Stimulated activated CD8-positive, alpha-beta memory T cell treated with anti-CD3 and anti-CD28 coated beads, Interleukin-7, amount 100 ng/mL, for 24 hours (primary cell): ENCODE measurements at places on chromosomes 11 and 22.

- DNase-seq, result no peak
Measured at GRCh38 chr11:81658722-81659121, 1074.9 kb downstream of the FAM181B start.

GRCh38 chr11:75170516-75171201, 19.8 kb downstream of the SLCO2B1 start:
- no peak for DNase-seq

- no peak for DNase-seq
Measured at GRCh38 chr11:9139628-9140357, 48.4 kb upstream of the SCUBE2 start.

DNA sequence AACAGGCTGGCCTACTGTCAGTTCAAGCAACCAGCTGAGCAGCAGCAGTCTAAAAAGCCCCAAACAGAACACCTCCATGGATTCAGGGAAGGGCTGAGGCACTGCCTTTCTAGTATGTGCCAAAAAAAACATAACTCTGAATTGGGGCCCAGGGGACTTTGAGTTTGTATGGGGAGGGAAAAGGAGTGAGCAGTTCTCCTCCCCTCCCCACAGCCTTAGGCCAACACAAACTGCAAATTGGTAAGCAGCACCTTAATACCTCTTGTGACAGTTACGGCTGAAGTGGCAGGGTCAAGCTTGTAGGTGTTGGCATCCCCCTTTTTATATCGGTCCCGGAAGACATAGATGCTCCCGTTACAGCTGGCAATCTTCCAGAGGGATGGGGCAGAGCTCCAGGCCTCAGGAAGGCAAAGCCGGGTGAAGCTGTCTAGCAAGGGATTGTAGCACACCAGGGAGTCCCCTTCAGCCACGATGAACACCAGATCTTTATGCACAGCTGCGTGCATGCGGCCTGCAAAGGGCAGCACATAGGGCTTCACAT, 6.0 kb downstream of the KBTBD4 start:
- DNase-seq, result no peak

DNA sequence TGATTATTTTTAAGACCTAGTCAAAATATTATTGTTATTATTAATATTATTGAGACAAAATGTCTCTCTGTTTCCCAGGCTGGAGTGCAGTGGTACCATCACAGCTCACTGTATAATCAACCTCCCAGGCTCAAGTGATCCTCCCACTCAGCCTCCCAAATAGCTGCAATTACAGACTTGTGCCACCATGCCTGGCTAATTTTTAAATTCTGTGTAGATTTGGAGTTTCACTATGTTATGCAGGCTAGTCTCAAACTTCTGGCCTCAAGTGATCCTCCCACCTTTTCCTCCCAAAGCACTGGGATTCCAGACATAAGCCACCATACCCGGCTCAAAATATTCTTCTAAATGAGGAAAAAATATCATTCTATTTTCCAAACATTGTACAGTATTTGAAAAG, 37.0 kb downstream of the SLC36A4 start:
- no peak for DNase-seq

GRCh38 chr22:43338766-43339345, 4.3 kb downstream of the SCUBE1 start:
- no peak for DNase-seq

GRCh38 chr22:18985780-18986179, 49.7 kb upstream of the PRODH start:
- DNase-seq, result no peak

GRCh38 chr11:95566211-95566610, 223.4 kb downstream of the FAM76B start:
- no peak for DNase-seq

DNA sequence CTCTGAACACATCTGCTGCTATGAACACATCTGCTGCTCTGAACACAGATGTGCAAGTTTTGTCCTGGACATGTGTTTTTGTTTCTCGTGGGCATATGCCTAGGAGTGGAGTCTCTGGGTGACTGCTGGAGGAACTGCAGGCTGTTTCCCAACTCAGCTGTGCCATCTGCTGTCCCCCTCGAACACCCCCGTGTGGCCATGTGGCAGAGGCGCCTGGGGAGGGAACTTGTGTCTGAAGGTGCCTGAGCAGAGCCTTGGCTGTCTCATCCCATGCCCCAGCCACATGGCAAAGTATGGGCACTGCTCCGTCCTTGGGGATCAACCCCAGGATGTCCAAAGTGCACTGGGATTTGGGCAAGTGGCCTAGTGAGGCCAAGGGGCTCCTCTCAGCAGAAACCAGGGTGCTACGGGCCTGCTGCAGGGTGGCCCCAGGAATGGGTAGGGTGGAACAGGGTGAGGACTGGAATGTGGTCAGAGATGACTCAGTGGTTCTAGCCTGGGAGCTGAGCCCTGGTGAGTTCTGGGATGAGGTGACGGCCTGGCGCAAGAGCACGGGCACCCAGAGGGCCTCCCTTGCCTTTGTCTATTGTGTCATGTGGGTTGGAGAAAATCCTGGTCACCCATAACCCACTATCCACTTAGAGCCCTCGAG, 14.7 kb downstream of the GATD1 start:
- DNase-seq, result no peak

GRCh38 chr11:34251589-34251980, 106.2 kb downstream of the ABTB2 start:
- no peak for DNase-seq

DNA sequence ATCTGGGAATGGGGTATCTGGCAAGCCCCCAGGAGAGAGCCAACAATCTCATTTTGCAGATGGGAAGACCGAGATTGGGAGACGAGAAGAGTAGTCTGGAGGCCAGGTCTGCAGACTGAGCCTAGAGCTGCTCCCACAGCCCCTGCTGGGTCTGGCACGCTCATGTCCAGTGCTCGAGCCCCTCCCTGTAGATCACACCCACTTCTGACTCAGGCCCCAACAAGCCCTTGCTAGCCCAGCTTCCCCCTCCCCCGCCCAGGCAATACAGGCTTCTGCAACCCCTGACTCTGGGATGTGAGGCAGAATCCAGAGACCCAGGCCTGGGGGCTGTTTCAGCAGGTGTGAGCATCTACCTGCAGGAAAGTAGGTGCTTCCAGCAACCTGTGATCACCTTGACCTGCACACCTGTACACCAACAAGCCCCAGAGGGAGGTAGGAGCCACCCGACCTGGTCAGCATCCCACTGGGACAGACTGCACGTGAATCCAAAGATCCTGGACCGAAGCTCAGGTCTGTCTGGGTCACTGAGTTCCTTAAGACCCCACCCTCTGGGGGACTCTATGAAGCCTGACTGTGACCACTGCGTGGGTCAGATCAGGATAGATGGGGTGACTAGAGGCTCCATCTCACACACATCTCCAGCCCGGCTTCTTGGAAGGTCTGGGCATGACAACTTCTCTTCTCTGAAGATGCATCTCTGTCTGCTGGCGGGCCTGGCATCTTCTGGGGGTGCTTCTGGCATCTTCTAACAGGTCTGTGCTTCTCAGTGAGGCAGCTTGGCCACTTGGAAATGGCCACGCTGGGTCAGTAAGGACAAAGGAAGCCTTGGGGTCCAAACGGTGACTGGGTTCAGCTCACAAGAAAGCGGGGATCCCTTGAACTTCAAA, 29.3 kb downstream of the LINC01488 start:
- no peak for DNase-seq

- no peak for DNase-seq
Measured at GRCh38 chr11:57479021-57479663, 18.8 kb downstream of the RTN4RL2 start.

- no peak for DNase-seq
Measured at GRCh38 chr11:33375688-33376311, 118.6 kb downstream of the HIPK3 start.

DNA sequence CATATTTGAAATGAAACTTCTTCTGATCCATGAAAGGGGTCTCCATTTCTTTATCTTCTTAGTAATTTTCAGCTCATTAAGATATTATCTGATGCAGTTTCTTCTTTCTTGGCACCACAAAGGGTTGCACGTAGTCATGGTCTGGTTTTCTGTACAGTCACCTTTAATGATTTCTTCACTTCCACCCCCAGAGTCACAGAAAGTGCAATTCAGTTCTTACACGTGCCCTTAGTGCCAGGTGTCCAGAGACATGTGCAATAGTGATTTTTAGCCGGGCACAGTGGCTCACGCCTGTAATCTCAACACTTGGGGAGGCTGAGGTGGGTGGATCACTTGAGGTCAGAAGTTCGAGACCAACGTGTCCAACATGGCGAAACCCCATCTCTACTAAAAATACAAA, 202.8 kb upstream of the MTNR1B start:
- DNase-seq, result no peak

GRCh38 chr11:105148241-105148640, 8.7 kb upstream of the CARD18 start:
- no peak for DNase-seq

- DNase-seq, result no peak
Measured at GRCh38 chr22:36325154-36326031, 62.4 kb downstream of the MYH9 start.

DNA sequence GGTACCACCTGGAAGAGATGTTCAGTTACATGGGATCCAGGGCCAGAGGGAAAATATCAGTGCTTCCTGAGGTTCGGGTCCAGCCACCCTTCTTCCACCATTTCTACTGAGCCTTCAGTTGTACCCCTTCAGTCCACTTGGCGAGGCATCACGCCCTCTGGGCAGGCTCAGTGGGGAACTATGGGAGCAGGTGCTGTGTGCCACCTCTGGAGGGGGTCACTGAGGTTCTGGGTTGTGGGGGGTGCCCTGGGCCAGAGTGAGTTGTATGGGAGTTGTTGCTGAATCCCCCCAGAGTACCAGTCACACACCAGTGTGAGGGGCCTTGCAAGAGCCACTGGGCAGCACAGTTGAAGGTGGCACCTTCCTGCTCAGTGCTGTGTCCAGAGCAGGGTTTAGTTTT, 2.7 kb upstream of the SREBF2 start:
- DNase-seq, result no peak

DNA sequence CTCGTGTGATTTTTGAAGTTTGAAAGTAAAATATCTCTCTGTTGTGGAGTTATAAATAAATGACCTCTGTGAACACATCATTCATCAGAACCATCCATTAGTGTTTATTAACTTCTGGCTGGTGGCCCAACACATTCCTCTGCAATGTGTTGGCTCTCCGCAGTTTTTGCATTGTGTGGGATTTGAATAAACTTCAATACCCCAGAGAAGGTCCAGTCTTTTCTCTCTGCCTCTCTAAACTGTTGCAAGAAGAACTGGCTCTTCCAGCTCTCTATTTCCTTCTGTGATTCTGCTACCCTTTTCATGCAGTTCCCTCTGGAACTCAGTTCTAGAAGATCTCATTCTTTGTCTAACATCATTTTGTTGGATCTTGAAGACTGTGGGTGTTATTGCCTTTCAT, 125.0 kb upstream of the ARHGAP42 start:
- no peak for DNase-seq

GRCh38 chr11:10982704-10983510, 125.1 kb upstream of the ZBED5 start:
- DNase-seq, result no peak

DNA sequence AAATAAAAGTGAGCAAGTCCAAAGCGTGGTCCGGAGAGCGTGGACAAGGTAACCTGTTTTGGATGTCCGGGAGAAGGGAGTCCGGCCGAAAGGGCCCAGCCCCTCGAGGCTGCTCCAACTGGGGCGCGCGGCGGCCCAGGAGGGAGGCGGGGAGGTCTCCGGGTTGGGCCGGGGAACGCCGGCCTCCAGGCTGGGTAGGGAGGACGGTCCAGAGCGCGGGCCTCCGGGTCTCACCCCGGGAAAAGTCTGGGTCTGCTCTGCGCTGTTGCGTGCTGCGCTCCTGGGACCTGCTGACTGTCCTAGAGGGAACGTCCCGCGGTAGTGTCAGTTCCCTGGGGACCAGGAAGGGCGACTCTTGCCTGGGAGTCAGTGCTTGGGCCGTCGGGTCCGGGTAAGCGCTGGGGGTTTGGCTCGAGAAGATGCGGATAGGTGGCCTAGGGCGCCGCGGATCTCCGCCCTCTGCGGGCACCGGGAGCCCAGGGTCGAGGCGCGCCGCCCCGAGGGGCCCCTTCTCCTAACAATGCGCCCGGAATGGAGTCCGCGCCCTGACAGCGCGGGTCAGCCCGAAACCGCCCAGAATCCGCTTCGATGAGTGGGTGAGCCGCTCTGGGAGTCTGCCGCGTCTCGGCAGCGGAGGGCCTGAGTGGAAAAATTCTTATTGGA, 988 bp upstream of the FLI1 start:
- no peak for DNase-seq

DNA sequence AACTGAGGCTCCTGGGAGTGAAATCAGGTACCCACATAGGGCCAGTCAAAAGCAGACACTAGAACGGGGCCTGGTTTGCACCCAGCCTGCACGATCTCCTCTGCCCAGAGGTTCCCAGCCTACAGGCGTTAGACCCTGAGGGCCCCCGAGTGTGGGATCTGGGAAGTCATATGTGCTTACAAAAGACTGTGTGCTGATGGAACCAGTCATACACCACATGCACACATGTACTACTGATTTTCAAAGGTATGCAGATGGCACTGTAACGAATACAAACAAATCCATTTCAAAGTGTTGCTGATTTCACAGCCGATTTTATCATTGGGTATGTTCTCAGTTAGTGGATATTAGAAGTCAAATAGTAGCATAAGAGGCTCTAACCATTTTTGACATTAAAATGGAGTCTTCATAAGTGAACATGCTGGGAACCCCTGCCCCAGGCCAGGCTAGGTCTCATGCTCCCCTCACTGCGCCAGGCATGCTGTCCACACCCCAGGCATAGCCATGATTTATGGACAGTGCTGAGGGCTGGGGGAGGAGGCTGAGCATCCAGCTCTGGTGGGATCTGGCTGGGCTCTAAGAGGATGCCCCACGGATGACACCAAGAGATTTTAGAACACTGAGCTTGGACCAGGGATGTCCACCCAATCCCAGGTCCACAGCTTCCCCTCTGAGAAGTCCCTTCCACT, 38.6 kb upstream of the LRRC32 start:
- DNase-seq, result no peak

- DNase-seq, result no peak
Measured at GRCh38 chr11:133228471-133229329, 303.6 kb downstream of the OPCML start.

DNA sequence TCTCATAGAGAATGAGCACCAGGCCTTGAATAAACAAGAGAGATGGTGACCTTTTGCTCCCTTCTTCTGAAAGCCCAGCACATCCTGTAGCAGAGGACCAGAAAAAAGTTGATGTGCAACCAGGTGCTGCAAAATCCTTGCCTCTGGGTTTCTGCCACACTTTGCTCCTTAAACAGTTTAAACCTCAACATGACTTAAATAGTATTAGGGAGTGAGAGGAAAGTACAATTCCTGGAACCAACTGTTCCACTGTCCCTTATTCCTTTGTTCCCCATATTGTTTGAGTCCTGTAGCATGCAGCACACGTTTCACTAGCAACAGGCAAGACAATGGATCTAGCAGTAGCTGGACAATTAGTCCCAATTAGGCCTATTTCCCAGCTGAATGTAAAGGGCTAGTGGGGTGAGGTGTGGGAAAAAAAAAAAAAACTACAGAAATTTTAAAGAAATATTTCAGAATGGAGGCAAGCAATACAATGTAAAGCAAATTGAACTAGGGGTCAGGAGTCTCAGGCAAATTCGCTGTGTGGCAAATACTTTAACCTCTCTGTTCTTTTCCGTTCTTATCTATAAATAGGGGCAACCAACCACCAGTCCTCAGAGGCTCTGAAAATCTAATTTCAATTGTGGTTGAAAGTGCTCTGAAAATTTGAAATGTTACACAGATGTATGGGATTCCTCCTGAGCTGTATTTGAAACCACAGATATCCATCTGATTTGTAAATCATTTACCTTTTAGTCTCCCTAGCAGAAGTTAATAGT, 6.6 kb downstream of the MPPED2 start:
- DNase-seq, result no peak
